ENCODE measurements at places on chromosomes 2 and 18.

DNA sequence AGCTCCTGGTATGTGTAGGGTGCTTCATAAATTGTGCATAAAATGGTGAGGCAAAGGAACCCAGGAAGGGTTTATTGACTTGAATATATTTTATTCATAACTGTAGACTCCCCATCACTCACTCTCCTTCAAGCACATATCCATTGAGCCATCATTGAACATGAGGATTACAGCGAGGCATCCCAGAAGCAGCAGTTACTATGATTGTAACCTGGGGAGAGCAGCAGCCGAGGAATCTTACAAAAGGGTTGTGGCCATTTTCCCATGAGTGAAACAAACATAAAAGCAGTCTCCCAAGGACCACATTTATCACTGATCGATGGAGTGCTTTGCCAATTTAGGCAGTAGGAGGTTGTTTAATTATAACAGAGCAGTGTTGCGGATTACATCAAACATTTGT, 183.4 kb downstream of the NCK2 start:
- DNase-seq = no peak

DNA sequence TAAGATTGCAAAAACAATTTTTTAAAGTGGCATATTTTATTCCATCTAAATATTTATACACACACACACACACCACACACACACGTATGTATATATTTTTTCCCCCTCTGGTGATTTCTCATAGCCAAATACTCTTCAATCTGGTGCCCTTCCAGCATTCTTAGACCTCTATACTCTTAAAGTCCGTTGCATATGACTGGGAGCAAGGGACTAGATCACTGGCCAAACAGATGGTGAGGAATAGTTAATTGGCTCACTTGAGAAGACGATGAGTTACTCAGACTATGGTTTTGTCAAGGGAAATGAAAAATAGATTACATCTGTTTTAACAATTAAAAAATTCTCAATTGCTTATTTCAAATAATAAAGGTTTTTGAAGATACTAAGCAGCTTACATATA, 512.5 kb upstream of the LRRTM4 start:
- DNase-seq = no peak

DNA sequence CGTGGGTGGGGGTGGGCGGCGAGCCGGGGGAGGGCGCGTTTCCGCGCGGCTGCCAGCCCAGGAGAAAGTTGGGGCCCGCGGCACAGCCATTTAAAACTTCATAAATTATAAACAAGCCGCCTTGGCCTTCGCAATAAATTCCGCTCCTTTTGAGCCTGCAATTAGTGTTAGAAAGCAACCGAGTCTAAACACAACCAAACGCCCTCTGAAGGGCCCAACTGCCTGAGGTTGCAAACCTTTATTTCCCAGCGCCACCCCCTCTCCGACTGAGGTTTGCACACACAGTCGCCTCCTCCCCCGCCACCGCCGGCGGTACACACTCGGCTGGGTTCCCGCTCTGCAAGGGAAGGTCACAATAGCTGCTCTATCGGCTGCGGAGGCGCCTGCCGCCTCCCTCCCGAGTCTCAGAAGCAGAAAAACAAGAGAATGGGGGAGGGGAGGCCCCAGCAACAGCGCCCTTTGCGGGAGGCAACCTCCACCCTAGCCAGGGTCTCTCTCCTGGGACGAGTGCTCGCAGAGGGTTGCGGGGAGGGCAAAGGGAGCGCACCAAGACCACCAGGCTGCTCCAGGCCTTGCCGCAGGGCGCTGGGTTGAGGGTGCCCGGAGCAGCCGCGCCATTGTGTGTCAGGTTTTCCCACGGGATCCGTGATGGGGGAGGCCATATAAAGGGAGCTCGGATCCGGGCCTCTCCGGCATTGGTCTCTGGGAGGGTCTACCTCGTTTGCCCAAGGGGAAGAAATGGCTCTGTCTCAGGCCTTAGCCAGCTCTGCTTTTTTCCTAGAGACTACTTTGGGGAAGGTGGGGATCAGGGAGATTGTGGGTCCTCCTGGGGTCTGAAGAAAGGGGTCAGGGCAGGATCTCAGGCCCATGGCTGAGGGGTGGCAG, 13.4 kb upstream of the HOXD1 start:
- DNase-seq = no peak

GRCh38 chr2:136006658-136007057, 21.2 kb upstream of the DARS1 start:
- no peak for DNase-seq

GRCh38 chr2:137838255-137839092, 125.8 kb upstream of the HNMT start:
- DNase-seq = no peak

- no peak for DNase-seq
Observed at GRCh38 chr18:755506-755905, 43.1 kb upstream of the ENOSF1 start.

DNA sequence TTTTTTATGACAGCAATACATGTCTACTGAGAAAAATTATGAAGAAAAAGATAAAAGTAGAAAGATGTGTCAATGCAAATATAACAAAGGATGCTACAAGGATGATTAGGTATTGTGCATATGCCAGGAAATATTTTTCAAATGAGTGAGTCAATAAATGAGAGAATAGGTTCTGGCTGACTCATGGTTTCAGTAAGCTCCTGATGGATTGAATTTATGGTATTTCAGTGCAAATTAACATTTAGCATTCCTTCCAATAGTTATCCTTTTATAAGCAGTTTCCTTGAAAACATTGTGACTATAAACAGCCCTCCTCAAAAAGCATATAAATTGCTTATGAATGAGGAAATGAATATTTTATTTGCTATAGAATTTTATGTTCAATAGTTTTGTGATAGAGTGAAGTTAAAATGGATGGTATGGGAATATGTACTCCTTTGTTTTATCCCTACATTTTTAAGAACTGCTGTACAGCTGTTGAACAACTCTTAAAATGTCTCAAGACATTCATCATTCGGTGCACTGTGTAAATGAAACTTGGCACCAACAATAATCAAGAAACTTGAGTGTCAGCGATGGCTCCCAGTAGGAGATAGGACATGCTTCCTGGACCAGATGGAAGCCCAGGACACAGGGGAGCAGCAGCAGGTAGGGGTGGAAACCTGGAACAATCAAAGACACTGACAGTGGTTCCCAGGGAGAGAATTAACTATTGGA, 144.7 kb downstream of the PMAIP1 start:
- DNase-seq = no peak

- no peak for DNase-seq
Observed at GRCh38 chr2:24972315-24972961, 683 bp upstream of the DNAJC27 start.

DNA sequence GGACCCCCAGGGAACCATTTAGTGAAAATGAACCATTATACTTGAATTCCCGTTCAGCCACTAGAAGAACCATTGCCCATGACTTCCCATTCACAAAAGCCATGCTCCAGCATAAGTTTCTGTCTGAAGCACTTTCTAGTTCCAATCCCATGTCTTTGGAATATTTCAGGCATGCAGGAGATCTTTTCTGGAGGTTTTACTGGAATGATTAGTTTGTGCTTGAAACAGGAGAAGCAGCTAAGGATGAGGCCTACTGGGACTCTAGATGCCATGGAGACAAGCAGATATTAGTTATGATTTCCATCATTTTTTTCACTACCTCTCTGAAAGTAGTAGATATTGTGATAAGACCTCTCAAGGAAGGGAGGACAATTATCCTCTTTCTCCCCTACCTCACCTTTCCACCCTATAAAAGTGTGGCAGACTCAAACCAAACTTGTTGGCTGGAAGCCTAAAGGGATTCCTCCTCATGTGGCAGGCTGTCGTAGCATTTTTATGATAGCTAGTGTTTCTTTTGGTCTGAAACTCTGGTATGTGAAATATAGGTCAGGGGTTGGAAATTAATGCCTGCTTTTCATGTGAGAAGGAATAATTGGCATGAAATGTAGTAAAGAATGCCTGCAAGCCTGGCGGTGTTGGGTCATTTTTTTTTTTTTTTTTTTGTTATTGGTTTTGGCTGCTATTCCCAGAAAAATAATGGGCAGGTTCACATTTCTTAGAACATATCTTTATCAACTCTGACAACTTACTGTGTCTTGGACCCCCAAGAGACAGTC, 29.3 kb upstream of the MMADHC start:
- DNase-seq = no peak

DNA sequence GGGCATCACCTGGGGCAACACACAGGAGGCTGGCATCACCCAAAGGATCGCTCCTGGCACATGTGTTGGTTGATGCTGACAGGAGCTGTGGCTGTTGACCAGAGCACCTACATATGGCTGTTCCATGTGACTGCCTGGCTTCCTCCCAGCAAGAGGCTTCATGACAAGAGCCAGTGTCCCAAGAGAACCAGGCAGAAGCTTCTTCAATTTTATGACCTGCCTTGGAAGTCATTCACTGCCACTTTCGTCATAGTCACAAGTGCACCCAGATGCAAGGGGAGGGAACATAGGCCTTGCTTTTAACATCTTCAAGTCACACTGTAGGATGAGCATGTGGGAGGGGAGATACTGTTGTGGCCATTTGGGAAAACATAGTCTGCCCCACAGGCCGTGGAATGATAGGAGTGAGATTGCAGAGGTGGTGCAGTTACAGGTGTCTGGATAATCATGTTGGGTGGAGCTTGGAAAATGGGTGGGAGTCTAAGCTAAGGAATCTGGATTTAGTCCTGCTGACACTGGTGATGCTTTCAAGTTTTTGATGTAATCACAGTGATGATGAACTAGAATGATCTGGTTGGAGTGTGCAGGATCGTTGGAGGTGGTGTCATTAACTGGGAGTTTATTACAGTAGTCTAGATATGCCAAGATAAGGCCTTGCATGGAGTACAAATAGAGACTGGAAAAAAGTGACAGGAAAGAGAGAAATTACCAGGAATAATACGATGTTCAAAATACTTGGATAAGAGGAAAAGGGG, 107.0 kb downstream of the RAPGEF4 start:
- no peak for DNase-seq

DNA sequence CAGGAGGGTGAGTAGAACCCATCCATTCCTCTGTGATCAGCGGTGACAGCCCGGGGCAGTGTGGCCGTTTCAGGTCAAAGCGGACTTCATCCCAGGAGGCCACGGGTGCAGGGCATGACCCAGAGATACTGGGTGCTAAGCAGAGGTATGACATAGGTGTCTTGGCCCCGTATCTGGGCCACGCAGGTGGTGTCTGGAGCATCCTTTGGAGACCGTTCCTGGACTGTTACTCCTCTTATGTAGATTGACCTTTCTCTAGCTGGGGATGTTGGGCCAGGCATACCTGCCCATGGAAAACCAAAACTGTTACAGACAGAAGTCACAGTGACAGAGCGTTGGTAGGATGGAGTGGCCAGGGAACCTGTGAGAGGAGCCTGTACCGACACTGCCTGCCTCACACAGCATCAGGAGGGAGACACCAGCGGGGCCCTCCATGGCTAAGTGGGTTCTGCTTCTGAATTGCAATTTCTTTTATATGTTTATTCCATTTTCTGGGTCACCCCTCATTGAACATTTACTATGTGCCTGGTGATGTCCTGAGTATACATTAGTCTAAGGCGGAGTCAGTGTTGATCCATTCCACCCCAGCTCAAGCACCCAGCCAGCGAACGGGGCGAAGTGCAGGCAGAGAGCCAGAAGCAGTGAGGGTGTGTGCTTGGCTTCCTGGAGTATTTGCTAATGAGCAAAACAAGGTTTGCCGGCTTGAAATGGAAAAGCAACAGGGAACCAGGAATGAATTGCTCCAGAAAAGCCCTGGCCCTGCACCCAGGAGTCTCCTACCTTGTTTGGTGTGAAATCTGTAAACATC, 141.7 kb downstream of the SH3RF3 start:
- no peak for DNase-seq

GRCh38 chr18:65235966-65236624, 514.7 kb upstream of the CDH7 start:
- no peak for DNase-seq

GRCh38 chr2:147829106-147829505, 15.7 kb upstream of the ACVR2A start:
- DNase-seq = no peak
